ENCODE measurements at places on chromosomes 5 and 9.

GRCh38 chr5:102649731-102650130, 105.4 kb upstream of the PAM start:
- no peak for DNase-seq

- DNase-seq, result no peak
These were observed 15.0 kb upstream of the RAPGEF1 start for GRCh38 chr9:131754846-131755245.

DNA sequence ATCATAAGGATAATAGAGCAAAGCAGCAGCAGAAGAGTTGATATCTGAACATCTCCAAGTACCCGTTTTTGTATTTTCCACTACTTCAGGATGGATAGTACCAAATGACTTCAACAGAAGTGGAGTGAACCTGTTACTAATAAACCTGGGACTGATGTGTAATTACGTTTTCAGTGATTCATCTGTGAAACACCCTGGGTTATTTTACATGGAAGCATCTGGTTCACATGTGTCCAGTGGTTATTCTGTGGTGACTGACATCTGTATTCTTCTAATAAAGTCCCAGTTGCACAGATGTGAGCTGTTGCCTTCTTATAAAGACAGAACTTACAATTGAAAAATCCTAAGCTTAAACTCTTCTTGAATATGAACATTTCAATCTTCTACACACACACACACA, 139.7 kb upstream of the VCAN start:
- DNase-seq, result no peak

DNA sequence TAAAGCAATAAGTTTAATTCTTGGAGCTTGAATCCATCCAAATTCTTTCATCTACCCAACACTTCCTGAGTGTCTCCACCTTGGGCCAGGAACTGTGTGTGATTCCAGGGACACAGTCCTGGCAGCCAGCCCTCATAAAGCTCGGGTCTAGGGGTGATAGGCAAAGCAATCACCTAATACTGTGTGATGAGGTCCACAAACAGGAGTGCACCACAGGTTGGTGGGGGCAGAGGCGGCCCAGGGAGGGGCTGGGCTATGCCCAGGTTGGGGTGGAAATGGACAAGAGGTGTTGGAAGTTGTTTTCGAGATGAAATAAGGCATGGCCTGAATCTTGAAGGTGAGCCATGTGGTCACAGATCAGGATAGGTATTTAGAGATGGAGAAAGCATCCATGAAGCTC, 133.9 kb upstream of the PTCH1 start:
- DNase-seq, result no peak

DNA sequence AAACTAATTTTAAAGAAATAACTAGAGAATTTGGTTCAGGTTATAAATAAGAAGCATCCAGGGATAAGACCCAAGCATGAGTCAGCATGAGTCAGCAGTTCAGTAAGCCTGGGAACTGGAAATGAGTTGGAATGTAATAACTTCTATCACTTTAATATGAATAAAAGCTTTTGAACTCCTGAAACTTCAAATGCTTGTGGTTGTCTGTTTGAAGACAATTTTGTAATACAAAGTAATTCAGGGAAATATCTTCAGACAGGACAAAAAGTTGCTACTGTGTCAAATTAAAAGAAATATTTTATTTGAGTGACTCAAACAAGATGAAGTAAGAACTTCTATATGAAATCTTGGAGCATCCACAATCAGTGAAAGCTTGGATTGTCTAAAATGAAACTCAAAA, 331.2 kb upstream of the DAB2 start:
- DNase-seq, result no peak

DNA sequence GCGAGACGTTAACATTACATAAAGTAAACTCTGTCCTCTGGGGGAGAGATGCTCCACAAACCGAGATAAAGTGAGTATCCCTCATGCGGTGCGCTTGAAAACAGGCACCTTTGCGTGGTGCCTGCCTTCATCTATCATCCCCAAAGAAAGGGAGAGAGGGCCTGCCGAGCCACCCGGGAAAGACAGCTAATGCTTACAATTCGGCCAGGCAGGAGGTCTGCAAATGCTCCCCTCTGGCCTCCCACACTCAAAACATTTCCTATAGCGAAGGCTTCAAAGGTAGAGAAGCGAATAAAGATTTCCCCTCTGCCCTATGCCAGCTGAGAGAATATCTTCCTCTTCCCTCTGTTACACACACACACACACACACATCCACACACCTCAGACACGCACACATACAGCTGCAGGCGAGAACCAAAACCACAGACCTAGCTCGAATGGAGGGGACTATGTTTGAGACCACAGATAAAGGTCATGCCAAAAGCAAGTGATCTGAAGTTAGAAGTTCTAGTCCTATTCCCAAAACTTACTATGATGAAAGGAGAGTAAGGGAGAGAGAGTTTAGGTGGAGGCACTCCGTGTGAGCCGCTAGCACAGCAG, 132.8 kb downstream of the CRB2 start:
- DNase-seq, result no peak

- no peak for DNase-seq
These were observed 229.2 kb upstream of the MAP3K1 start for GRCh38 chr5:56585999-56586691.

GRCh38 chr5:86970361-86970760, 297.3 kb upstream of the RASA1 start:
- no peak for DNase-seq

DNA sequence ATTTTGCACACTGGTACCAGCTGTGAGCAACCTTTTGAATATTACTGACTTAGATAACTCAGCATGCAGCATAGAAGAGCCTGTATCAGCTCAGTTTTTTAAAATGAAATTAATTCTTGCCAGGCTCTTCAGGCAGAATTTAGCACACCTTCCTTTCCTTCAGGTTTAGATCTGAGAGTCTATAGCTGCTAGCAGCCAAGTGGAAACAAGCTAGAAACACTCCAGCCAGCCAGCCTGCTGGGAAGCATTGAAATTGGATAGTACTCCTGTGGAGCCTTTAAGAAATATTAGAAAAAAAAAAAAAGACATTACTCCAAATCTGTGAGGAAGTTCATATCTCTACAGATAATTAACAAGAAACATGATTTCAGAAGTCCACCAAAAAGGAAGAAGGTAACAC, 812.2 kb downstream of the DTWD2 start:
- DNase-seq, result no peak

GRCh38 chr9:130746434-130747212, 53.0 kb downstream of the EXOSC2 start:
- DNase-seq, result no peak

GRCh38 chr9:120326049-120326693, 253.8 kb downstream of the CDK5RAP2 start:
- no peak for DNase-seq

DNA sequence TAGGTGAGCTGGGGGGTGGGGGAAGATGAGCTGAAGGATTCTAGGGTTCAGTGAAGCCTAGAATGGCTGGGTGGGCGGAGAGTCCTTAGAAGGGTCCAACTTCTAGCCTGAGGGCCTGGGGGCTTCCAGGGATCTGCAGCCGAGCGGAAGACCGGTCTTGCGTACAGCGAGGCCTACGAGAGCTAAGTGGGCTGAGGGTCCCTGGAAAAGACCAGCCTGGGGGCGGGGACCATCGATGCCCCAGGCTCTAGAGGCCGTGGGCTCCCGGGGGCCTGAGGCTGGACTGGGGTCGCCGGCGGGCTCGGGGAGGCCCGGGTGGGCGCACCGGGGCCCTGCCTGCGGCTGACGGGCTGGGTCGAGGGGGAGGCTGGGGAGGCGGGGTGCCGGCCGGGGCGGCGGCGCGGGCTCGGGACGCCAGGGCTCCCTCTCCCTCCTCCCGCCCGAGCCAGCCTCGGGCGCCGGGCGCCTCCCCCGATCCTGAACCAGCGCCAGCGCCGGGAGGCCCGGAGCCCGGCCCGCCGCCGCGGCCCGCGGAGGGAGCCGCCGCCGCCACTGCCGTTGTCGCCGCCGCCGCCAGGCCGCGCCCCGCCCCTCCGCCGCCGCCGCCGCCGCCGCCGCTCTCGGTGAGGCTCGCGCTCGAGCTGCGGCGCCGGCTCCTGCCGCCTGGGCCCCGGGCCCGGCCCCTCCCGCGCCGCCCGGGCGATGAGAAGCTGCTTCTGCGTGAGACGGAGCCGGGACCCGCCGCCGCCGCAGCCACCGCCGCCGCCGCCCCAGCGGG, at the start of gene MVB12B:
TSS of gene MVB12B (plus strand) at position 602 of the 778 bp plus-strand sequence. CDS start at position 703, 101 bp downstream.
- DNase-seq, result peak; percentile 73

- no peak for DNase-seq
These were observed 54.0 kb upstream of the FKTN start for GRCh38 chr9:105503881-105504280.

DNA sequence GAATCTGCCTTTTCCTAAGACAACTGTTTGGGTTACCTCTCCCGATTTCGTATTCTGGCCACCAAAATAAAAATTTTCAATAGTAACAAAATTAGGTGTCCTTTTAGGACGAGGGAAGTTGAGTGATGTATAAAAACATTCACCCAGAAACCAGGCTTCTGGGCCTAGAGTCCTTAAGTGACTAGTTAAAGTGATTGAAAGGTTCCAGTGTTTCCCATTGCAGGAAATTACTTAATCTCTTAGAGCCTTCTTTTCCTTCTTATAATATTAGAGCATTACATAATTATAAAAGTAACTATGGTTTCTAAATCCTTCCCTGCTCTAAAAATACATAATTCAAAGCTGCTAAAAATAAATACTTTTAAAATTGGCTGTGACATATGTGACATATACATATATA, 7.3 kb downstream of the MCIDAS start:
- DNase-seq, result no peak

GRCh38 chr9:133194597-133194996, 14.5 kb downstream of the OBP2B start:
- no peak for DNase-seq

- DNase-seq, result no peak
These were observed 368.3 kb downstream of the EFNA5 start for GRCh38 chr5:107302441-107302840.

DNA sequence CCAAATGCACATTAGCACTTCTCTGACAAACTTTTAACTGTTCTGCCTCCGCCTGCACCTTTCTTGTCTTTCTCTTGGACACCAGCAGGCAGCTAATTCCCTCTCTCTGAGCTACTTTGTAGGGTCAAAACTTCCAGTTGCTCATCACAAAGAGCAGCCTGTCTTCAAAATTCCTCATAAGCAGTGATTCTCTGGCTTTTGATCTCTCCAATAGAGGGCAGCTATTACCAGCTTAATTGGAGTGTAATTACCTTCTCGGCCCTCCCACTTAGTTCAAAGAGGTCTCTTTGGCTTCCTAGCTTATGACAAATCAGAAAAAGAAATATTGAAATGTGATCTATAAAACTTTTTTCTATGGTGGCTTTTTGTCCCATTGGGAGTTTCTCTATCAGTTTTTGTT, 43.6 kb upstream of the RAD23B start:
- no peak for DNase-seq

- DNase-seq, result no peak
These were observed 52.3 kb upstream of the FAM120AOS start for GRCh38 chr9:93505541-93506132.

- DNase-seq, result no peak
These were observed 17.5 kb downstream of the CYFIP2 start for GRCh38 chr5:157283434-157283833.

DNA sequence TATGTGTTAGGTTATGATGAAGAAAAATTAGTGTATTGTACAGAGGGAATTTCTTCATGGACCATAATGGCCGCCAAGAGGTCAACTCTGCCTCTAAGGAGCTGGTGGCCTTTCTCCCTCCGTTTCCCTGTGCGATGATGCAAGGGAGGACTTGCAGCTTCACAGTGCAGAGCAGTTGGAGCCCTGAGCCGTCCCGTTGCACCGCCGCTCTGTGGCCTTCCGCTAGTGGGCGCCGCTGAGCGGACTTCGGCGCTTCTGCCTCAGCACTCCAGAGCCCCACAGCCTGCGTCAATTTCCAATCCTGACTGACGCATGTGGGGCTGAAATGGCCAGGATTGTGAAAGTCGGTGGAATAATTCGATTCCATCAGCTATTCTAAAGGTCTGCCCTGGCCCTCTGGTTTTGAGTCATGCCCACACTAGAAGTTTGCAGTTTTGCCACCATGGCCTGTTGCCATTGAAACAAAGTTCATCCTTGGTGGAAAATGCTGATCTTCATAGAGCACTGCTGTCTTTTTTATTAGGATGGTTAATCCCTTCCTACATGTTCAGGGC, 22.7 kb upstream of the LECT2 start:
- peak; percentile 78 for DNase-seq

DNA sequence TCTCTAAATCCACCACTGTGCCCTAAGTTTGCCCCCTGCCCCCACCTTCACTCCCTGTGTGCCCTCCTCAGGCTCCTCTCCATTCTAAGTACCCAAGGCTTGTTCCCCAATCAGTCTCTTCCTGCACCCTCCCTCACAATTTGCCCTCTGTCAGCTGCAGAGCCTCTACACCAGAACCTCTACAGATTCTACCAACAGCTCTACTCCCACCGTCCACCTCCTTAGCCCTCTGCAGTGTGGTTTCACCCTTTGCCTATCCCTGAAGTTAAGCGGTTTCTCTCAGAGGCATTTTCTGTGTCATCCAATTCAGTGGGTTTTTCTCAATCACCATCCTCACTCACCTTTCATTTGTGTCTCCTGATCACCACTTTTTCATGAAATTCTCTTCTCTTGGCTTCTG, 13.2 kb upstream of the ERAP2 start:
- DNase-seq, result no peak

DNA sequence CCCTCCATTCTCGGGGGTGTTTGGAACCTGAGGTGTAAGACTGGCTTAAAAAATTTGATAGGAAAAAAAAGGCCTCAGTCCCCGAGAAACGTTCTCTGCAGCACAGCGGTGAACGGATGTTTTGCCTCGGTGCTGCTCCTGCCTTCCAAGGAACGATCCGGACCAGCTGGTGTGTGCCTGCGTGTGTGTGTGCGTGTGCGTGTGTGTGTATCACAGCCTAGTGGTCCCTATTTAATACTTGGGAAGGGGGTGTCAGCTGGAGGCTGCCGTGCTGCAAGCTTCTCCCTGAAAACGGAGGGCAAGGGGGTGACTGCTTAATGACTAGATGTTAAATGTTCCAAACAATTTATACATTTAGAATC, 76.9 kb downstream of the LHX2 start:
- DNase-seq, result peak; percentile 25

DNA sequence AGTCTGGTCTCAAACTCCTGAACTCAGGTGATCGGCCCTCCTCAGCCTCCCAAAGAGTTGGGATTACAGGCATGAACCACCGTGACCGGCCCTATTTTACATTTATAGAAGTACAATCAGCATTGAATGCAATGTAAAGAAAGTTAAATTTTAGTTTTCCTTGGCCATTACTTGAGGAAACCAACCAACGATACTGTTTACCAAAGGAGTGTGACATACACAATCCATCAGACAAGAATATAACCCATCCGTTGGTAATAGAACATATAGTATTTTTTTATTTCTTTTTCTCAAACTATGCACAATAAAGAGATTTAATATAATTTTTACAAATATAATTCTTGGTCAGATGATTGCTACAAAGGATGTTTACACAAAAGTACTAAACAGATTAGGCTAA, 63.1 kb upstream of the MOCS2 start:
- no peak for DNase-seq

- DNase-seq, result no peak
These were observed 50.0 kb upstream of the SLC25A51 start for GRCh38 chr9:37953775-37954437.

- no peak for DNase-seq
These were observed 77.5 kb downstream of the CEMIP2 start for GRCh38 chr9:71690689-71691435.

GRCh38 chr5:98775246-98776065, 2.0 kb downstream of the RGMB start:
- DNase-seq, result no peak

GRCh38 chr9:36937346-36937745, 96.7 kb downstream of the PAX5 start:
- no peak for DNase-seq

GRCh38 chr9:114945616-114946412, 15.4 kb upstream of the TNFSF8 start:
- DNase-seq, result no peak

- DNase-seq, result no peak
These were observed 87.1 kb upstream of the FBXW11 start for GRCh38 chr5:172093559-172093958.

Data from HEK293T (cell line).